ENCODE measurements at places on chromosomes 7 and 10.

DNA sequence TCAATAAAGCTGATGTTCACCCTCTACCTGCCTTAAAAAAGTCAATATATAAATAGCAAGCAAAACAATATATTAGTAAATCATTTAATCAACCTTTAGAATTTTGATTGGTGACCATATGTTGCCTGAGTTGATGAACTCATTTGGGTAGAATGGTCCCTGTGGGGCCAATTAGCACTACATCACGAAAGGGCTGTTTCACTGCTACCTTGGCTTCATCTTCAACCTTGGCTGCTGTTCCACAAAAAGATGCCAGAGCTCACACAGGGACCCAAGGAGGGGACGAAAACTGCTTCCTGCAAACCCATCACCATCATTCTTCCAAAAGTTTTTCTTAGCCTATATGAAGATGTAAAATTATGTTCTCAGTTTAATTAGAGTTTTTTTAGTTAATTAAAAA lies 35.4 kb upstream of the HBP1 start:
- DNase-seq = no peak

- no peak for DNase-seq
Measured at GRCh38 chr10:111113238-111113960, 36.6 kb downstream of the ADRA2A start.

DNA sequence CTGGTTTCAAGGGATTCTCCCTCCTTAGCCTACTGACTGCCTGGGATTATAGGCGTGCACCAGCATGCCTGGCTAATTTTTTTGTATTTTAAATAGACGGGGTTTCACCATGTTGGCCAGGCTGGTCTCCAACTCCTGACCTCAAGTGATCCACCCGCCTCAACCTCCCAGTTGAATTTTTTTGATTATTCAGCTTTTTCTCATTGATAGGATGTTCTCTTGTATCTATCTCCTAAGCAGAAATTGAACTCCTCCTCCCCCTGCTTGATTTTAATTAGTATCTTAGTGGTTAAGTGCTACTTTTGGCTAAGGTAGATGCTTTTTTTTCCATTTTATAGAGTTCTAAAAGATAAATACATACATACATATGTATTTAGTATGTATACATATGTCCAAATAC lies 101.0 kb downstream of the ZNF277 start:
- no peak for DNase-seq

DNA sequence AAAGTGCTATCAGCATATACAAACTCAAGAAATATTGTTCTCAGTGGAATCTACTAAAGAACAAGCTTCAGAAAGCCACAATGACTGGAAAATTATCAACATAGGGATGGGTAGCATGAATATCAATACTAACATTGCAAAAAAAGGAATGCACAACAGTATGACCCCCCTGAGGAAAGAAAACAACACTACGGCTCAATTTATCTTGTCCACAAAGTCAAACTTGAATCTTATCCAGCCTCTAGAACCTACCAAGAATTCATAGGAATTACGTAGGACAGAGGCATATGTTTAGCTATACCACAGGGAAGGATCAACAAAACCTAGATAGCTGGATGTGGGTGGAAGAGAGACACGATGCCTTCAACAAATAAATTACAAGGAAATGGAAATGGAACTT lies 54.6 kb downstream of the AGMO start:
- no peak for DNase-seq

DNA sequence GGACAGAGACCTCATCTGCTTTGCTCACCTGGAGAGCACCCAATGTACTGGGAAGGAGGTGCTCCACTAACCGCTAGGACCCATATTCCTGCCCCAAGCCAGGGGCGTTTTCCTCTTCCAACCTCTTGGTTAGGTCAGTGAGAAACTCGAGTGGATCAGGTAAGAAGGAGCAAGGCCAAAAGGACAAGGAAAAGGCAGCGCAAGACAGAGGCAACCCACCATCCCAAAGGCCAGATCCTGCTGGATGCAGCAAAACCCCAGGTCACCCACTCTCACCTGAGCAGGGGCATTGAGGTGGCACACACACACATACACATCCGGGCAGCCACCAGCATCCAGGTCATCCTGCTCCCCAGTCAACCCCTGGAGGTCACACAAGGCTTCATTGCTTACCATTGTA lies 105.1 kb downstream of the GRID1 start:
- no peak for DNase-seq

DNA sequence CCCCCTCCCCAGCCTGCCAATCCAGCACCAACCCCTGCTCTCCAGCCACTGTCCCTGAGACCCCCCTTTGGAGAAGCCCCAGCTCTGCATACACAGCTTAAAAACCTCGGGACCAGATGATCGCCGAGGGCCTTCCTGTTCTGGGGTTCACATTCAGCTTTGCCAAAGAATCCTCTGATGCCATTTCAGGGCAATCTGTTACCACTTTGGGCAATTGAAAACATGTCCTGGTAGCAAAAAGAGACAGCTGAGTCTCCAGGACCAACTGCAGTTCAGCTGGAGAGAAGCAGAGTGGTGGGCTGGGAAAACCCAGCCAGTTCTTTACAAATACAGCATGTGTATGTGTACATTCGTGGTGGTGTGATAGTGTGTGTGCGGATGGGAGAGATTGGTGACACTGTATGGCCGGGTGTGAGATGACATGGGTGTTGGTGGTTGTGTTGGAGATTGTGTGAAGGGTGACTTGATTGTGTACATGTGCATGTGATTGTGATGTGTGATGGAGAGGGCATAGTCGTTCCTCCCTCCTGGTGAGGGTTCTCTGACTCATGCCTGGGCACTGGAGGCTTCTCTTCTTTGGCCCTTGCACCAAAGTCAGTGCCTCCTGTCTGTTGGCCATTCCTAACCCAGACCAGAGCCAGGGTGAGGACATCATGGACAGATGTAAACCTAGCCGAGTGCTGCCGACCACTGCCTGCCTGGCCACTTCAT lies 48.5 kb upstream of the AQP1 start:
- no peak for DNase-seq

DNA sequence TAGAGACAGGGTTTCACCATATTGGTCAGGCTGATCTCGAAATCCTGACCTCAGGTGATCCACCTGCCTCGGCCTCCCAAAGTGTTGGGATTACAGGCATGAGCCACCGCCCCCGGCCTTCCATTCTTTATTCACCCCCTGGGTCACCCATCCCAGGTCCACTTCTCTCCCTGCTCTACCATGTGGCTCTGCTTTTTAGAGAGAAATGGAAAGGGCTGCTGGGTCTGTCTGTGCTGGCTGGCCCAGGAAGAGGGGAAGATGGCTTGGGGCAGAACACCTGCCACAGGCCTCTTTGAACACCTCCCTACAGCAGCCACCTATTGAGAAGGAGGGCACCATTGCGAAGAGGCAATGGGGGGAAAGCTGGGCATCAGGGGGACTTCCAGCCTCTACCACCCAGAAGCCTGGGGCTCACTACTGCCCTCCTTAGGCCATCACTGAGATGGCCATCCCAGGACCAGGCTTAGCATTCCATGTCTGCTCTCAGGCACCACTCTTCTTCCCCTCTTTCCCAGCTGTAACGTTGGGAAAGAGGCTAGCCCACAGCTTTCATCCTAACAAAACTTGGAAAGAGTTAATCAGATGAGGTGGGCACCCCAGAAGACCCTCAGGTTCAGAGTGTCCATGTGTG lies 256.3 kb downstream of the GRID1 start:
- no peak for DNase-seq

- DNase-seq = no peak
Measured at GRCh38 chr10:3364768-3365480, 192.3 kb upstream of the PITRM1 start.

- DNase-seq = no peak
Measured at GRCh38 chr10:131638049-131638879, 262.5 kb upstream of the PPP2R2D start.

DNA sequence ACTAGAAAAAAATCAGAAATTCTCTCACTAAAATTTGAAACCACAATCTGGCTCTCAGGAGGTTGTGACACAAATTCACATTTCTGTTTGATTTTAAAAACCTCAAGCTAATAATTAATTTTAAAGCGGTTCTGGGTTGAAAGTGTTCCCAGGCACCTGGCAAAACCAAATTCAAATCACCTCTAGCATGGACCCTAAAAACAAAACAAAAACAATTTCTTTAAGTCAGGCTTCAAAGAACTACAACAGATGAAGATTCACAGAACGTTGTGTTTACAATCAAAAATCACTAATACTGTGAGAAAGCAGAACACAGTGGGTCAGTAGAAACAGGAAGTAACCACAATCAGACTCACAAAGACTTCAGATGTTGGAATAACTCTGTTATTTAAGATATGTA lies 7.2 kb upstream of the RELN start:
- no peak for DNase-seq

- no peak for DNase-seq
Measured at GRCh38 chr7:27560706-27561235, 101.9 kb downstream of the HIBADH start.

DNA sequence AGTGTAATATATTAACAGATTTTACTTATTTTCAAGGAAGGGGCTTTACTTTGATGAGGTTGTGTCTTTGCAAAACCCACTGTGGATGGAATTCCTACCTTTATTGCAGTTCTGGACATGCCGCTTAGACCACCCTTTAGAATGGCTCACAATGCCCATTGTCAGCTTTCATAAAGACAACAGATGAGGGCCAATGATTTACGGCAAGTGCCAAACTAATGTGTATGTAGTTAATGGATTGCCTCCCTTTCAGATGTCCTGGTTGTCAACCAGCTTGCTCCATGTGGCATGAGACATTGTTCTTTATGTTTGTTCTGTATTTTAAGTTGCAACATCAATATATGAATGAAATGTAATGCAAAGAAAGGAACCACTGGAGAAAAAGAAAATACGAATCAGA lies 35.0 kb upstream of the ELMO1 start:
- DNase-seq = no peak

- no peak for DNase-seq
Measured at GRCh38 chr10:85927952-85928665, 438.5 kb downstream of the GRID1 start.

DNA sequence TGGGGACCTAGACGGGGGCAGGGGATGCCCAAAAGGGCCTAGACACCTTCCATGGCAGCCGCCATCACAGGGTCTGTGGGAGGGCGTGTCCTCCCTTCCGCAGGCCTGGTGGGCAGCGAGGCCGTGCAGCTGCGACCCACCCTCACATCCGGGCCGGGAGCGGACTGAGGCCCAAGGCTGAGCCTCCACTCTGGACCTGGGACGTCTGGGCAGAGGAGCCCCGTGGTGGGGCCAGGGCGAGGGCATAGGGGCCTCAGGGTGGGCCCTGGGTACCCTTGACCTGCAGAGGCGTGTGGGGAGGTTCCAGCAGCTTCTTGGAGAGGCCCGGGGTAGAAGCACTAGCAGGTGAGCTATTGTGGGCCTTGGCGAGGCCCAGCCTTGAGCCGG lies 49.2 kb downstream of the PWWP2B start:
- no peak for DNase-seq

- DNase-seq = no peak
Measured at GRCh38 chr10:95559471-95559870, 1.7 kb downstream of the SORBS1 start.

GRCh38 chr7:40717242-40717641 lies 582.4 kb downstream of the SUGCT start:
- DNase-seq = no peak

GRCh38 chr10:80542652-80543318 lies 5.1 kb downstream of the SH2D4B start:
- no peak for DNase-seq

- no peak for DNase-seq
Measured at GRCh38 chr7:15783987-15784693, 97.7 kb upstream of the MEOX2 start.

DNA sequence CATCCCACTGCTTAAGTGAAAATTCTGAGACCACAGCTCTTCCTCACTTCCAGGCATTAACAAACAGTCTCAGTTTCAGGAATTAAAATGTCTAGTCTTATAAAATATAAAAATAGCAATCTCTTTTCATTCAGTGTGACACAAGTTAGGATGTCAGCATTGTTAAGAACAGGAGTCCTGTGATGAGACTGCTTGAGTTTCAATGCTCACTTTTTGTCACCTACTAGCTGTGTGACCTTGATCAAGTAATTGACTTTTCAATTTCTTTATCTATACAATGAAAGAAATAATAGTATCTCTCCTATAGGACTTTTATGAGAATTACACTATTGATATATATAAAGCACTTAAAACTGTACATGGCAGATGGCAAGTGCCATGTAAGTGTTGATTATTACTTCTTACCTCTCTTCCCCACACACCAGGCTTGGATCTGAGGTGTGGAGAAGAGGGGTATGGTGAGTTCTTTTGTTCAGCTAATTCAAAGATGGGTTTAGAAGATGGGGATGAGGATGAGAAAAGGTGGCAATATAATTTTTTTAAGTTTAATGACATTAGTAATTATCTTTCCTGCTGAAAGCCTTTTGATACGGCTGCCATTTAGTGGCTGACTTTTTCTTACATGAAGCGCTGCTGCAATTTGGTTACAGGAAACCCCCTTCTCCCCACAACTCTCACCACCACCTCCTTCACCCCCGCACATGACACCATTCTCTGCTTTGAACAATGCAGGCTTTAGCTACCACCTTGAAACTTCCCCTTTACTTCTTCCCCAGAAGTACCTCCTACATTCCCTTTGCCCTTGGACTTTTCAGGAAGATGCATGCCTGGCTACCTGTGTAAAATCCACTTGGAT lies 20.8 kb upstream of the HYAL4 start:
- no peak for DNase-seq

DNA sequence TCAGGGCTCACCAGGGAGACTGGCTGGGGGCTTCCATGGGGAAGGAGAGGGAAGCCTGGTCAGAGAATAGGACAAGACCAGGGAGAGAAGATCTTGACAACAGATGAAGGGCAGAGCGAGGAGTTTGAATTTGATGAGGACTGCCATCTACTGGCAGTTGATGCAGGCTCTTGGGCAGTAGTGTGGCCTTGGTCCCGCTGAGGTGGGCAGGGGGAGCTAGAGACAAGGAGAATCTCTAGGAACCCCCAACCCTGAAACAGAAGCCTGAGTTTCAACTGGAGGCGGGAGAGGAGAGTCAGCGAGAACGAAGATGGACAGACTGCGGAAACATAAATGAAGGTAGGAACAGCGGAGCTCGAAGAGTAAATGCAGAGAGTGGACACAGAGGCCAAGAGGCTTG lies 81.0 kb downstream of the PPP1R3C start:
- no peak for DNase-seq

- no peak for DNase-seq
Measured at GRCh38 chr10:21336476-21337170, 188.9 kb downstream of the SKIDA1 start.

DNA sequence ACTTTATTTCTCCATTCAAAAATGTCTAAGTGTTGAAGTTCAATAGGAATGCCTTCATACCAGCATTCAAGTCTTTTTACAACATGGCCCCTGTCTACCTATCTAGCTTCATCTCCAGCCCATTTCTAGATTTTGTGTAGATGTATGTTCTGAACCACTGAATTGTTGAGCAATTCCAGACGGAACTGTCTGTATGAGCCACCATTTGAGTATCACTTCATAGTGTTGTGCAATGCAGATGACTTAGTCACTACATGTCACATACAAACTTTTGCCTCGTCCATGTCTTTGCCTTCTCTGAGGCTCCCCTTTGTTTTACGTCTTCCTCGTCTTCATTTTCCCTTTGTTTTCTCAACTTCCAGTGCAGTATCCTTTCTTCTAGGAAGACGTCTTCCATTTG lies 118.1 kb downstream of the INHBA start:
- no peak for DNase-seq

All from central memory CD4-positive, alpha-beta T cell (primary cell).